ENCODE measurements at places on chromosomes 6 and 20.

- DNase-seq, result no peak
Observed at GRCh38 chr20:34350095-34350494, 13.0 kb upstream of the ITCH start.

DNA sequence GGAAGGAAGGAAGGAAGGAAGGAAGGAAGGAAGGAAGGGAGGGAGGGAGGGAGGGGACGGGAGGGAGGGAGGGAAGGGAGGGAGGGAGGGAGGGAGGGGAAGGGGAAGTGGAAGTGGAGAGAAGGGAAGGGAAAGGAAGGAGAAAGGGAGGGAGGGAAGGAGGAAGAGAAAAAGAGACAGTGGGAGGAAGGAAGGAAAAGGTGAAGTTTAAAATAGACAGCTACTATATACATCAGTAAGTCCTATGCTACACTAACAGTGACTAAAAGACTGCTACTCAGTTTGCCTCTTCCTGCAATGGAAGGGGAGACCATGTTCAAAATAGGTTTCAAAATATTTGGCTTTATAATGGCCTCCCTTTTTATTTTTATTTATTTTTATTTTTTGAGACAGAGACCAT lies 22.5 kb downstream of the MAP3K5 start:
- no peak for DNase-seq

- DNase-seq, result no peak
Observed at GRCh38 chr6:129777371-129777770, 67.4 kb upstream of the ARHGAP18 start.

DNA sequence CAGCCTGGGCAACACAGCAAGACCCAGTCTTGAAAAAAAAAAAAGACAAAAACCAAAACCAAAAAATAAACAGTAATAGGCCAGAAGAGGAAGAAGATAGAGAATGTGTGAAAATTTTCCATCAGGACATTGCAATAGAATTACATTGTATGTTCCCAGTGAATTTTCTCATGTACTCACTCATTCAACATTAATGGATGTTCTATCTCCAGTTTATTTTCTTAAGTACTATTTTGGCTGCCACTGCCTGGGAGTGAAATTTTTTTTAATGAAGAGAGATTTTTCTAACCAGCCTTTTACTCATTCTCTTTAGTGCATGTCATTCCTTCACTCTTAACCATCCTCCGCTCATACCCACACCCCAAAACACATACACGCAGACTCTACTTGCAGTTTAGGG lies 282.8 kb downstream of the ALDH8A1 start:
- no peak for DNase-seq

DNA sequence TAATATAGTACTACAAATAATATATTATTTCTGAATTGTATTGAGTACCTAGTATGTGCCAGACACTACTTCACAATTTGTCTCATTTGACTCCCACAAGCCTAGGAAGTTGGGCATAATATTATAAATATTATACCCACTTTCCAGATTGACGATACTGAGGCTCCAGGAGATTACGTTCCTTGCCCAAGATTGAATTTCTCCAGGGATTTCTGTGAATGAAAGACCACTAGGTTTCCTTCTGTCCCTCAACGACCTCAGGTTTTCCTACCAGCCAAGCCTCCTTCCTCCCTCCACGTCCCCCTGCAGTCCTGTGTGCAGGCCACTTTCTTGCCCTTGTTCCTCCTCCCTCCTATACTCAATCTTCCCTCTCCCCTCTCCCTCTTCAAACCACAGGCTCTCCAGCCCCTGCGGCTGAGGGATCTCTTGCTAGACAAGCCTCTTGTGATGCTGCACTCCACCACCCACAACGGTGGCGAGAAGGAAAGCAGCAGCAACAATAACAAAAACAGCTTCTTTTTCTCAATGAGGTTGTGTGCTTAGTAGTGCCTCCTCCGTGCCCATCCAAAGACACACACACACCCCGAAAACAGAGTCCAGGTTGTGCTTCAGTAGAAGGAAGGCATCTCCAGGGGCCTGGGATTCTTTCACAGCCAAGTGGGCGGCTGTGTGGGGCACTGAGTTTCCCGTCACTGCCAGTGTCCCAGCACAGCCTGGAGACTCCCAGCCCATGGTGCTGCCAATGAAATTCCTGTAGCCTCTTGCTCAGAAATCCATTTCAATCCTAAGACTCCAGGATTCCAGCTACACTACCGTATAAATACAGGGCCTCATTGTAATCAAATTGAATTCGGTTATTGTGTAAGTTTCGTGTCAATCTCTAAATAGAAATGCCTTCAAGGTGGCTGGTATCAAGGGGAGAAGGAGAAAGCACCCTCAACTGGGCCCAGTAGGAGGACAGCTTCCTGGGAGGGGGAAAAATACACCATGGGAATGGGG lies 94.4 kb downstream of the NCR2 start:
- DNase-seq, result no peak

DNA sequence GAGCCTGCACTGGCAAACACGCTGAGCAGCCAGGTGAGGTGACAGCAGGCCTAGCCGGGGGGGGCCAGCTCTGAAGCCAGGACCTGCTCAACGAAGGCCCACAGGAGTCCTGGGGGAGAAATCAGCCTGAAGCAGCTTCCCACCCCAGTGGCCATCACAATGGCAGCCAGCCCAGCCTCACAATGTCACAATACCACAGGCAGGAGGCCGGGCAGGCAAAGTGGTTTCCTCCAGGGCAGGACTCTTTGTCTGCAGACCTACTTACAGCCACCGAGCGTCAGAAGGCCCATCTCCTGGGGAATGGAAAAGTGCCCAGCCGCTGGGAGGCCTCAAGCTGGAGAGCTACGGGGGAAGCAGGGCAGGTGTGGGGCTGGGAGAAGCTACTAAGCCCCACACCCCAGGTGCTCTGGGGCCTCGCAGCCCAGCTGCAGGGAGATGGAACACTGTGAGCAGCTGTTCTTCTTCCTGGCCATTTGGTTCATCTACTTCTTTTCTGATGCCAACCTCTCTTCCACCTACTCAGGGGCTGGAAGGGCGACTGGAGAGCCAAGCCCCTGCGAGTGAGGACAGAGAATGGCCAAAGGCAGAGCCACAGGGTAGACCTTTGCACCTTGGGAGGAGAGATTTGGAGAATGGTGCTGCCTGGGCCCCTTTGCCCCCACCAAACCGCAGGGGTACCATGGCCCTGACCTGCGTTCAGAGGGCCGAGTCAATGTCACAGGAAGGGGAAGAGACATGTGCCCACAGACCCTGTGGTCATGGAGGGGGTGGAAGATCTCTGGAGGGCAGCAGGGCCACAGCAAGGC lies 22.3 kb upstream of the AVP start:
- DNase-seq, result no peak

GRCh38 chr6:106097411-106098231 lies 11.5 kb downstream of the PRDM1 start:
- DNase-seq, result peak; percentile 57

DNA sequence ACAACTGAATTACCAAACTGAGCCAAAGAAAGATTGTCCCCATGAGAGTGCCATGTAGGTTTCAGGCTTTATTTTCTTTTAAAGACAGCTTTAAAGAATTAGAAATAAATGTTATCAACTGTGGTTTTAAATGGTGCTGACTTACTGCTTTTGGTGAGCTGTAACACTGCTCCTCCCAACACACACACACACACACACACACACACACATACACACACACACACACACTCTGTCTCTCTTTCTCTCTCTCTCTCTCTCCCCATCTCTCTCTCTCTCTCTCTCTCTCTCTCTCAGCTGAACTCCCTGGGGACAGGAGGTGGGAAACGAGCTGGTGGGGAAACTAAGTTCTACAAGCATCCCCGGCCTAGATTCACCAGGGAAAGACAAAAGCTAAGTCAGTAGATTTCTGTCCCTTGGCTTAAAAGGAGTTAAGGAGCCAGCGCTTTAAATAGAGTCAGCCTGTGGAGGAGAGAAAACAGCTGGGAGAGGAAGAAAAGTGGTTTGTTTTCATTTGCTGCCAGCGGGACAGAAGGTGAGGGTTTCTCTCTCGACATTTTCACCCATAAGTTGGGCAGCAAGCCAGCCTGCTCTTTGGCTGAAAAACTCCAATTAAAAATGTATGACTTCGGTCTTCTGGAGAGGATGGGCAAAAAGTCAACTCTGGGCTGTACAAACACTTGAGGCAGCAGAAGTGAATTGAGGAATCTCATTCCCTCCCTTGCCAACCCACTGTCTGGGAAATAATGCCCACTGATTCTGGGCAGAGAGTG lies 27.4 kb downstream of the CBLN4 start:
- DNase-seq, result no peak
